ENCODE measurements at places on chromosomes 7 and 10.

GRCh38 chr10:91164520-91165065 is 55.9 kb upstream of the PCGF5 start:
- no peak for DNase-seq

DNA sequence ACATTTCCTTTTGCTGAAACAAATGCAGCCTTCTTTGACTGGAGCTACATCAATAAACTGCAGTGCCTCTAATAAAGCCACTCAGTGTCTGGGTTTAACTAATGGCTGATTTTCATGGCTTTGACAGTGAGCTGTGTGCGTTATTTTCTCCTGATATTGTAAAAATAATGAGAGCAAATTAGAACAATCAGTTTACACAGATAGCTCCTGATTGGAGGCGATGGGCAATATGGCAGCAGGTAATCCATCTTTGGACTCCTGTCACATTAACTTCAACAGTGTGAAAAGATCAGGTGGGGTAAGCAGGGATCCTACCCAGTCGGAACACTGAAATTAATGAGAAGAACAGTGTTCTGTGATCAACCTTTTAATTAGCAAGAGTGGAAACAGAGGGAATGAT is 100.7 kb downstream of the POLL start:
- no peak for DNase-seq

GRCh38 chr7:89042940-89043339 is 247.4 kb upstream of the TEX47 start:
- no peak for DNase-seq

GRCh38 chr7:145797507-145797906 is 319.1 kb upstream of the CNTNAP2 start:
- no peak for DNase-seq

DNA sequence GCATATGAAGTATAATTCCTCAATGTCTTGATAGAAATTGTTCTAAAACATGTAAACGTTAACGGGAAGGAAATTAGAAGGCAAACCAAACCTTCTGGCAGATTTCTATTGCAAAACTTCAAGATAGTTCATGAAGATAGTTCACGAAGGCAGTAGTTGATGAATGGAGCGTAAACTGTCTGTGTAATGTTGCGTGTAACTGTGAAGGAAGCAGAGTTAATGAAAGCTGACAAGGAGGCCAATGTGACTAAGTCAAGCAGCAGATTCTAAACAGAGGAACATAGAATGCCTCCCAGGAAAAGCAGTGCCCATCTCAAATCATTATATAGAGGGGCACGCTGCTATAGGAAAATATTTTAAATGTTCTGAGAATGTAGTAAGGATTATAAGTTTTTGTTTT is 659.7 kb upstream of the IGFBP3 start:
- DNase-seq: no peak

DNA sequence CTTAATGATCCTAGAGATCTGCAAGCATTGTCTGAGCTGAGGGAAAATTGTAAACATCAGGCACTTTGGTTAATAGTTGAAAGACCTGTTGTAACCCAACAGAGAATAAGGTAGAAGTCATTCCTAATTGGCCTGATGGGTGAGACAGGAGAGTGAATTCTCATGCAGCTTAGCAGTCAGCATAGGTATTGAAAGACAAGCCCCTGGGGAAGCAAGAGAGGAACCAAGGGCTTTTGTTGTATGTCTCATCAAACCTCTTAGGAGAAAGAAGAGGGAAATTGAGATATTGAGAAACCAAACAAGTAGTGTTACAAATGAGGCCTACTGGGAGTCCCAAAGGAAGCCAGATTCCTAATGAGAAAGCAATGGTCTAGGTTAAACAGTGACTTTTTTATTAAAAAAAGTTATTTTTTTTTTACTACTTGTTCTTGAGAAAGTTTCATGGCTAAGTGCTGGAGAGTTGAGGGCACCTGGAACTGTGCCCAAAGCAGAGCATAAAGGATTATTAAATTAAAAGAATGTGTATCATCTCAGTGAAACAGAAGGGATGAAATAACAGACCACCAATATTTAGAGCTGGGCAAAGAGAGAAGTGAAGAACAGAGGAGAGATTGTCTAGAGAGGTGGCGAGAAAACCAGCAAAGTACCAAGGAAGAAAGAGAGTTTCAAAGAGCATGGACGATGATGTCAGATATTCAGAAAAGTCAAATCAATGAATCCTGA is 168.9 kb downstream of the CDK14 start:
- DNase-seq: no peak

- DNase-seq: no peak
These were observed 269.2 kb downstream of the BAMBI start for GRCh38 chr10:28946479-28946878.

DNA sequence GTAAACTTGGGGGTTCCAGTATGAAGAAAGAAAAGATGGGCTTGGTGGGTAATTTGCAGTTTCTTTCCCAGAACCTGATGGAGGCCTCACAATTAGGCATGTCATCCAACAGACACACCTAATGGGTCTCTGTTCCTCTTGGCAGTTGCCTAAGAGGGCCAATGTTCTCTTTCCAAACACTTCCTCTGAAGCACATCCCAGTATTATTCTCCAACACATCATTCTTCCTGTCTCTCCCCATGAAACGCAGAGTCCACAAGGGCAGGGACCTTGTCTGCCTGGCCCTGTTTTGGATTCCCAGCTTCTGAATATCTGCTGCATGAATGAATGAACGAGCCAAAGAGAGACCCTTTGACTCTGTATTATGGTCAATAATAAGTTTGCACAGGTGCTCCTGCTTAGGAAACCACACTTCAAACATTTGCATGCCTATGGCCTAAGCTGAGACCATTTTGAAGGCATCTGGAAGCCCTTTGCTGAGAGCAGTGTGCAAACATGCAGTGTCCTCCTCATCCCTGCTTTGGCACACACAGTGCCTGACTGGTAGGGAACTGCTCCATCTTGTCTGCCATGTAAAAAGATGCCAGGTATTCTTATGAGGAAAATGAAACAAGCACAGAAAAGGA is 100.9 kb upstream of the CHST15 start:
- no peak for DNase-seq

DNA sequence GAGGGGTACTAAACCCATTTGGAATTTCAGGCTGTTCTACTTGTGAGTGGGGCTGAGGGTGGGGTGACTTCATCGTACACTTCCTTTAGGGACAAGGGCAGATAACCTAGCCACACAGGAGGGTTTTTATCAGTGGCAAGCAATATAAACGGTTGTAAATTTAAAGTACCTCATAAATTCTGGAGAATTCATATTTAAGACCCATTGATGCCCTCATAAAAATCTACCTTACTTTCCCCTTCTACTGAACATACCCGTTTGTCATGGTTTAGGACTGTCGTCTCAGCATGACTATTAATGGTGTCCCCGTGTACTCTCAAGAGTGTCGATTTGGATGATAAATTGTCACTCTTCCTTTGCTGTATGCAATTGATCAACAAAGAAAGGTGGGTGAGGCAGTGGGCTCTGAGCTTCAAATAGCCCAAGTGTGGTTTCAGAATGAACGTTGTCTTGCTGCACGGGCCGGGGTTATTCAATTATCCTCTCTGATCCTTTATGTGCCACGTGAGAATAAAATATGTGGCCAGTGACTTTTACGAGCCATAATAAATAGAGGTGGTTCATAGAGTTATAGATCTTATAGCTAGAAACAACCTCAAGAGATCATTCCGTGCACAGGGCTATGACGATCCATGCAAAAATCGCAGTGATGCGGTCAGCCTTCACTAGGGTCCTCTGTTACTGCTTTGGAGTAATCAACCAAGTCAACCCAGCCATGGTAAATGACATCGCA is 82.2 kb downstream of the FAM107B start:
- DNase-seq: no peak

GRCh38 chr7:153381275-153382040 is 621.9 kb downstream of the ACTR3B start:
- no peak for DNase-seq

GRCh38 chr10:49365675-49366415 is 30.0 kb downstream of the DRGX start:
- no peak for DNase-seq

DNA sequence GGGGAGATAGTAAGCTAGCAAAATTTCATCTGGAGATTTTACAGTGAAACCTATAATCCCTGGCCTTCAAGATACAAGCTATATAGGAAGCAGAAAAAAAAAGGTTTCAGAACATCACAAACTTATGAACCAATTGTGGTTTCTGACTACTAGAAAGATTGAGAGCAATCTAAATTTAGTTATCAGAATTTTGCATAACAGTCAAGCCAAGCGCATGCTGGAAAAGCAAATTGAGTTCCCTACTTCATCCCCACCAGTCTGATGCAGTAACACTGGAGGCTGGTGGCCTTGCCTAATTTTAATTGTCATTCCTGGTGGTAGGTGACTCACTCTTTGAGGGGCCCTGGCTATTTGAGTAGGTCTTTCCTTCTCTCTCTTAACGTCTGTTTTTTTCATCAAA is 46.3 kb upstream of the ELMO1 start:
- DNase-seq: no peak

- DNase-seq: no peak
These were observed 94.0 kb upstream of the TARP start for GRCh38 chr7:38367301-38367890.

DNA sequence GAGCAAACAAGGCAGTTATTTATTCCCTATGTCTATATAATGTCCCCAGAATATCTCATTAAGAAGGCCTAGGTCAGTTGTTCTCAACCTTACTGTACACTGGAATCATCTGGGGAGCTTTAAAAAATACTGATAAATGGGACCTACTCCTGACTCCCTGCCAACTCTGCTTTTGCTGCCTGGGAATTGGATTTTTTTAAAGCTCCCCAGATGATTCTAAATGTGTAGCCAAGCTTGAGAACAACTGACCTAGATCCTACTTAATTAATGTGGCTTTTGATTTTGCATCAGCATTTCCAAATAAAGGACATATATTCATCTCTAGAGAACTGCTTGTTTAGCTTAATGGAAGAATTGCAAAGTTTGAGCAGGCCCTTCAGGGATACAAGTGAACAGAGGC is 91.7 kb upstream of the HPS1 start:
- no peak for DNase-seq

- no peak for DNase-seq
These were observed 31.3 kb downstream of the LAMB1 start for GRCh38 chr7:107971613-107972012.

DNA sequence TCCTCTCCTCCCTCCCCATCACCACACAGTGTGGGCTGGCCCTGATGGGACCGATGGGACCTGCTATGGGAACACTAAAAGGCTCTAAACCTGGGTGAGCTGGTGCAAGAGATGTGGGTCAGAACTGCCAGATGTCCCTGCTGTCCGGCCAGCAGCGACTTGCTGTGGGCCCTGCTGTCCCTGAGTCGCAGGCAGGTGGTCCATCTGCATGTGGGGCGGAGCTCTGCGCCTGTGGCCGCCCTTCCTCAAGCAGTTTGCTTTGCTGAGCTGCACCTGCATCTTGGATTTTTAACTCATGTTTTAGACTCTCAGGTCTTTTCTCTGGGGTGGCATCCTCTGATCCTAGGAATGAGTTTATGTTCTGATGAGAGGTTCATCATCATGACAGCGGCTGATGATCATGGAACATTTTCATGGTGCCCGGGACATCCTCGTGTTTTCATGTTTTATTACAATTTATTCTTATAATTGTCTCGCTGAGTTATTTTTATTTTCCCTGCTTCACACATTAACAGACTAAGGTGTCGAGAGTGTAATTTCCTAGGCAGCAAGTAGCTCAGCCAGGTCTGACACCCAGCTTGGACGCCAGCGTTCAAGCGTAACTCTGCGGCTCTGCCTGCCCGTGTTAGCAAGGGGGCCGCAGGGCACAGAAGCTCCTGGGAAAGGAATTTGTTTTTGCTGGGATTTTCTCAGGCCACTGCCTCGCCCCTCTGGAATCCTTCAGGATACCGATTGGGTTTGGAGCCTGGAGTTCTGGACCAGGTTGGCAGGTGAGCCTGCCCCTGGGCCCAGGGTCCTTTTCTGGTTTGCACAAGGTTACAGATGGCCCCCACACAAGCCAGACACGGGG is 615.2 kb upstream of the FOXK1 start:
- no peak for DNase-seq

DNA sequence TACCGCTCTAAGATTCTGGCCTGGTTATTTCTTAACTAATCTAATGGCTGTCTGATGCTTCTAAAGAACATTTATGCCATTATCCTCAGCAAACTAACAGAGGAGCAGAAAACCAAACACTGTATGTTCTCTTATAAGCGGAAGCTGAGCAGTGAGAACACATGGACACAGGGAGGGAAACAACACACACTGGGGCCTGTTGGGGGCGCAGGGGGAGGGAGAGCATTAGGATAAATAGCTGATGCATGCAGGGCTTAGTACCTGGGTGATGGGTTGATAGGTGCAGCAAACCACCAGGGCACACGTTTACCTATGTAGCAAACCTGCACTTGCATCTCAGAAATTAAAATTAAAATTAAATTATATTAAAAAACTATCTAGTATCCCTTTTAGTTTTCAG is 853.5 kb downstream of the GATA3 start:
- no peak for DNase-seq

- DNase-seq: no peak
These were observed 153.5 kb downstream of the LSM5 start for GRCh38 chr7:32336726-32337125.

- no peak for DNase-seq
These were observed 780.3 kb downstream of the SUGCT start for GRCh38 chr7:40915071-40915470.

- DNase-seq: no peak
These were observed 107.4 kb downstream of the ACTR3B start for GRCh38 chr7:152866791-152867501.

GRCh38 chr7:144776447-144776846 is 59.4 kb downstream of the TPK1 start:
- no peak for DNase-seq

GRCh38 chr7:69947998-69948397 is 349.7 kb downstream of the AUTS2 start:
- DNase-seq: no peak

DNA sequence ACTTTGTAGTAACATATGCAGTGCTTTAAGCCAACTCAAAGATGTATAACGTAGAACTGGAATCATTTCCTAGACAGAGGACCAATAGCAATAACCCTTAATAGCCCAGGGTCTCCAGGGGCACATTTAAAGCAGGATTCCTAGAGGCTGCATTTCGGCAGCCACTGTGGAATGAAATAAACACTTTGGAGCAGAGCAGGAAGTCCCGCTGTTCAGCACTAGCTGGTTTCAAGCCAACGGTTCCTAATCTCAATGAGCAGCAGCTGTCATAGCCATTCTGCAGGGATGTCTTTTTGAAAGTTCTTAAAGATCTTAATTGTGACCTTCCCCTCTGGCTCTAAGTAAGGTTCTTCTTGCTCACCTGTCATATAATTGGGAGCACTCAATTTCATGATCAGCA is 18.4 kb upstream of the MACROH2A2 start:
- no peak for DNase-seq

GRCh38 chr10:2619472-2619871 is 447.9 kb upstream of the PFKP start:
- DNase-seq: no peak

DNA sequence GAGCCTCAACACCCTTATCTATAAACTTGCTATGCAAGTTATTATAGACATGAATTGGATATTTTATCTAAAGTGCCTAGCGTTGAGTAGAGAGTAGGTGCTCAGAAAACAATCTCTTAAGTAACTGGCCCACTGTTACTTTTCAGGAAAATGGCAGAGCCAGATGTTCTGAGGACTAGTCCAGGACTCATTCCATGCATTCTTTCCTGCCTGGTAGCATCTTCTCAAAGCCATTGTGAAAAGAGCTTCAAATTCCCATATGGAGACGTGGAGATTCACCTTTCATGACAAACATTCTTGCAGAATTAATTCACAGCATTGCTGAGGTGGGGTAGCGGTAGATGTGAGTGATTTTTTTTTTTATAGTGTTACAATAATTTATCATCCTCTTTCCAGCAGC is 35.9 kb upstream of the ITPRID1 start:
- DNase-seq: no peak

All from stimulated activated CD8-positive, alpha-beta memory T cell treated with anti-CD3 and anti-CD28 coated beads, Interleukin-4, amount 100 ng/mL, for 1 hour (primary cell).